AG09309 (cell line): ENCODE measurements at places on chromosomes 1 and 21.

DNA sequence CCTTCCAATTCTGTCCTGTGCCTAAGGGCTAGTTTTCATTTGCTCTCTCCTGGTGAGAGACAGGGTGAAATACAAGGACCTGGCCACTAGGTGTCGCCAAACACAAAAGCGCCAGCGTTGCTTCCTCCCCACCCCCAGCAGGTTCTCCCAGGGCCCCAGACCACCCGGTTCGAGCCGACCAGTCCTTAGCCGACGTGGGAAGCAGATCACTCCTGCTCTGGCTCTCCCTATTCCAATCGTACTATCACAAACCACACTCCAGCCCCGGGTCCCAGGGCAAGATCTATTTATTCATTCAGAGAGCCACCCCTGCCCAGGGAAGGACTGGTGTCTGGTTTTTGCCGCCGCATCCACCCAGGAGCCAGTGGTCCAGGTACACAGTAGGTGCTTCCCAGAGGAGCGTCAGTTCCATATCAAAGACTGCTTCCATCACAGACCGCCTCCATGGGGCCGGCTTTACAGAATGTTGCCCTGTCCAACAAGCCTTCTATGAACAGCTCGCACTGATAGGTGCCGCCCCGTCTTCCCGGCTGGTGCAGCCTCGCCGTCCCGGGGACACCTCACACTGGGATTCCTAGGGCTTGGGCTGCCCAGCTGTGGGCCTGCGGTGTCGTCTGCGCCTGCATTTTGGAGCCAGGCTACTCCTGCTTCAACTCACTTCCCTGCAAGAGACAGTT is 35.0 kb downstream of the CTNNBIP1 start:
- DNase-seq = peak; percentile 16

DNA sequence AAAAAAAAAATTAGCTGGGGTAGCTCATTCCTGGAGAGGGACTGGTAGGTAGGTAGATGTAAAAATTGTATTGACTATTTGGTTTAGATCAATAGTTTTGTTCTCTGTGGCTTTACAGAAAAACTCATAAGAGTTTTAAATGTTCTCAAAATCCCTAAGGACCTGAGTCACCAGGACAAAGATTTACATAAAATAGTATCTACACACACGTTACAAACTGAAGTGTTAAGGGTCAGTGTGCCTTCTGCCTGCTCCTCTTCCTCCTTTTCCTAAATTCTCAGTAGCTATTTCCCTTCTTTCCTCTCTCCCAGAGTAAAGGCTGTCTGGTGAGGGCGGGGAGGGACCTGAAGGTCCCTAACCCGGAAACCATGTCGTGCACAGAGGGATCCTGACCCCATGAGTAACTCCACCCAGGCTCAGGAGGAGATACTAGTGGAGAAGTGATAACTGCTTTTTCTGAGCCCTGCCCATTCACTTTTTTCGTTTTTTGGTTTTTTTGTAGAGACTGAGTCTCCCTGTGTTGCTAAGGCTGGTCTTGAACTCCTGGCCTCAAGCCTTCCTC is 8.1 kb downstream of the PLEKHM2 start:
- DNase-seq = no peak

DNA sequence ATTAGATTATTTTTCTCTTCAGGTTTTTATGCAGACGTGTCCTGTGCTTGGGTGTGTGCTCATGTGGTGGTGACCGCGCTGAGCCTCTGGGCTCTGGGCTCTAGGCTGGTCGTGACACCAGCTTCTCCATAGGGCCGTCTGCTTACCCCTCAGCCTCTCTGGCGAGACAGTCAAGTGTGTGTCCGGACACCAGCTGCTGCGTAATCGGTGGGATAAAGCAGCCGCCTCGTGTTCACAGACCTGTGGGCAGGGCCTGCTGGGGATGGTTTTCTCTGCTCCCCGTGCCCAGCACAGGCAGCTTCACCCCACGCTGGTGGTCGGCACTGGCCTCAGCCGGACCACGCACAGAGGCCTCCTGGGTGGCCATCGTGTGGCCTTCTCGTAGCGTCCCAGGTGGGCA is 33.6 kb upstream of the DIP2A start:
- no peak for DNase-seq

DNA sequence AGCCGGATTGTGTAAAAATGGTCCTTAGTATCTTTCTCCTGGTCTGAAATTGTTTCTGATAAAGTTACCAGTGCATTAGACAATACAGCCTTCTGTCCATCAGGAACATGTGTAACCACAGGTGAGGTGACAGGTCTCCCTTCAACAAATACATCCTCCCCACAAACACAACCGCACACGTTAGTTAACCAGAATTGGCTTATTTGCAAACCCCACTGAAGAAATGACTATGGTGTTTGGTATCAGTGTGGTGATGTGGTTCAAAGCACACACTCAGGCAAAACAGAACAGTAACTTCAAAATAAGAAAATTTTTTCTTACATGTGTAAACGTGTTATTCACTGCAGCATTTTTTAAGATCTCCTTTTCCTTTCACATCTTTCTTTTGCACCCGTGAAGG is 517.2 kb upstream of the NR5A2 start:
- DNase-seq = no peak

DNA sequence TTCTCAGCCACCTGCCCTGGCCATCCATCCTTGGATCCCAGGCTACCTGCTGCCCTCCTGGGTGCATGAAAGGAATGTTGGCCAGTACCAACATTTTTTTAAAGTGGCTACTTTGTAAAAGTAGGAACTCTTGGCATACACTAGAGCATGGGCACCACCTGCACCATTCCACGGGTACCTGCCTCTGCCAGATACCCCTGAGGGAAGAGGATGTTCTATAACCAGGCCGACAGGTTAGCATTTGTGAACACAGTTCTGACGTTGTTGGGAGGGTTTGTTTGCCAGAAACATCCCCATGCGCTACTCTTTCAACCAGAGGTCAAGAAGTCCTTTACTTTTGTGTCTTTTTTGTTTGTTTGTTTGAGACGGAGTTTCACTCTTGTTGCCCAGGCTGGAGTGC is 43.0 kb downstream of the EVA1C start:
- DNase-seq = no peak

- DNase-seq = no peak
These were observed 15.5 kb upstream of the FAM78B start for GRCh38 chr1:166182281-166182680.

DNA sequence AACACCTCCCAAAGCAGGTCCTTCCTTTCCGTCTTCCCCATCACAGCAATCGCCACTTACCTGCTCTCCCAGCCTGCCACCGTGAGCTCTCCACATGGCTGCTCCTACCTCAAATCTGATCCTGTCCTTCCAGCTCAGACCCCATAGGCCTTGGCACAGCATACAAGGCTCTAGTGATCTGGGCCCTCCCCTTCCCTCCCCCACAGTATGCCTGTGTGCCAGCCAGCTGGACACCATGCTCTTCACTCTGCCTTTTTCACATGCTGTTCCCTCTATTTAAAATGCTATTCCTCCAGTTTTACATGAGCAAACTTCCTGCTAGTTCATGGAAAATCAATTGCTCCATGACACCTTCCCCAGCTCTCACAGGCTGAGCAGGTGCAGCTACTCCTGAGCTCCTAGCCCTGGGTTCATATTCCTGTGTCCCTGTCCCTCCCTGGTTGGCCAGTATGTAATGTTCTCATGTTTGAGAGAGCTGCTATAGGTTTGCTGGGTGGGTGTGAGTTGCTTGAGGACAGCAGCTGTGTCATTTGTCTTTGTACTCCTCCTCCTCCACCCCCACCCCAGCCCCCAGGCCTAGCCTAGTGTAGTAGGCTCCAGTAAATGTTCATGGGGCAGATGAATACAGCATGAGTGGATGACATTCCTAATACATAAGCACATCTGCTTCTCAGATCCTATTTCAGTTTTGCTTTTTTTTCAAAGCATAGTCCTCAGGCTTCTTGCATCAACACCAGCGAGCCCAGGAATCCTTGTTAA is 6.3 kb upstream of the TNNT2 start:
- DNase-seq = peak; percentile 71

GRCh38 chr1:224054611-224055010 is 59.3 kb upstream of the FBXO28 start:
- no peak for DNase-seq

GRCh38 chr1:40820911-40821693 is 37.5 kb downstream of the KCNQ4 start:
- DNase-seq = no peak

DNA sequence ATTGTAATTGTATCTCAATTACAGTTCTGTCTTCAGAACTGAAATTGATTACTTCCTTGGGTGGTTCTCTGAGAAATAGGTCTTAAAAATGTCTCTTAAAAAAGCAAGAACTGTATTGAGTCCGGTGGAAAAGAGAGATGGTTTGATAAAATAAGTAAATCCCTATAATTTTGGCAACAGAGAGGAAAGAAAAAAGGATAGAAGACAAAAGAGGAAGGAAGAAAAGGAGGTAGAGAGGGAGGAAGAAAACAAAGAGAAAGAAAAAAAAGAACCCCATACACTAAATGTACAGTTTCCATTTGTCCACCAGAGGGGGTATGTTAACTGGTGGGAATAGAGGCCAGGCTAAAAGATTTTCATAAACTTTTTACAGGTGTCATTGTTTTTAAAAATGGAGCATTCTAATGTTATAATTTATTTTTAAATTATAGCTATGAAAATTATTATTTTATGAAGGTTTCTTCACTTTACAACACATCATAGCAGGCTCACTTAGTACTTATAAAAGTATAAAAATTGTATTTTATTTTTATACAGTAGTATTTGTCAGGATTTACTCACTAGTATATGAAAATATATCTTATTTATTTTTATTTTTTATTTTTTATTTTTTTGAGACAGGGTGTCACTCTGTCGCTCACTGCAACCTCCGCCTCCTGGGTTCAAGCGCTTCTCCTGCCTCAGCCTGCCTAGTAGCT is 2.1 kb upstream of the UBE2T start:
- DNase-seq = no peak

DNA sequence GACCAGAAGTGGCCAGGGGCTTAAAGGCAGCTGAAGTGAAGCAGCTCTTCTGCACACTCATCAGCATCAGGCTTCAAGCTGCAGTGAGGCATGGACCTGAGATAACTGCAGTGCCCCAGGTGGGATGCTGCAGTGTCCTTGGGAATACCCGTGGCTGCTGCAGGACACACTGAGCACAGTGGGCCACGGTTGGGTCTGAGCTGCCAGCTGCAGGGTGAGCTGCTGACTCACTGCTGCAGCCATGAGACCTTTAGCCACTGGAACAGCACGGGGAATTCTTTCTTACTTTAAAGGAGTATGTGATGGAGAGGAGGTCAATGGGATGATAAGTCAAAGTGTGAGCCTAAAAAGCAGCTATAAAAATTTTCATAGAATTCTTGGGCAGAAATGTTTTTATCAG is 102.1 kb downstream of the XCL2 start:
- DNase-seq = no peak

GRCh38 chr1:224162768-224163167 is 20.3 kb upstream of the DEGS1 start:
- no peak for DNase-seq

DNA sequence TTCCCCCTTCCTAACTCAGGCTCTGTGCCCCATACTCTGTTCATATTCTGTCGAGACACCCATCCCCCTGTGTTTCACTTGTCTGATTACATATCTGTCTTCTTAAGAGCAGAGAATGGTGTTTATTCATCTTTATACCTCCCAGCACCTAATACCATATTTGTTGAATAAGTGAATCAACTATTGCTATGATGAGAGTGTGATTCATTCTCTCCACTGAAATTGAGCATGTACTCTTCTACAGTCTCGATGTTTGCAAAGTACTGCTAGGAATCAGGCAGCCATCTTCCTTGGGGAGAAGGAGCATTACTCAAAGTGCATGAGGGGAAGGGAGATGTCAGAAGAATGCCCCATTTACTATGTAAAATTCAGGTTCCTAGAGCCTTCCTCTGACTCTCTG is 27.0 kb downstream of the TBX15 start:
- no peak for DNase-seq

- no peak for DNase-seq
These were observed 36.0 kb downstream of the OVAAL start for GRCh38 chr1:180594723-180595122.

GRCh38 chr1:17329610-17330009 is 21.6 kb downstream of the PADI4 start:
- no peak for DNase-seq

- DNase-seq = no peak
These were observed 569.1 kb downstream of the NPHP4 start for GRCh38 chr1:5423109-5423508.

DNA sequence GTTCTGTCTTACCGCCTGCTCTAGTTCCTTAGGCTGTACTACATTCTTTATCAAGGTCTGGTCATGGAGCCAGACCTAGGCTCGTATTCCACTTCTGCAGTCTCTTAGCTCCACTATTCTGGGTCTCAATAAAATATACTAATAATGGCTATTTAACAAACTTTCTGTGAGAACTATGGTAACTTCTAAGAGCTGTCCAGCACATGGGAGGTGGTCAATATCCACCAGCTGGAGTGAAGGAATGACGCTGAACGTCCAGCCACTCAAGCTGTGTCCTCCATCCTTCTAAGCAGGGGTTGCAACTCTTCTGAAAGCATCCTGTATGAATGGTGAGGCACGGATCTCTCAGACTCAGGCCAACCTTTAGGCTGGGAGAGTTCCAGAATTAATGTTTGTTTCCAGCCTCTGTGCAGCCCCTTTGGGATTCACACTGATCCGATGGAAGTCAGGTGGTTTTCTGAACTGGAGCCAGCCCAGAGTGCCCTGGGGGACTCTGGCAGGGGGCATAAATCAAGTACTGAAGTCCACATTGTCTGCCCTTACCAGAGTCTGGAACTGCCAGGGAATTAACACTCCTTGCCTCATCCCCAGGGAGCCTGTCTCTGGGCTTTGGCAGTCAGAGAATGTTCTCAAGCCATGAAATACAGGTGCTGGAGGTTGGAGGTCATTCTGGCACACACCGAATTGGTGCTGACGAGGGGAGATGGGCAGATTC is 57.4 kb downstream of the BRINP2 start:
- DNase-seq = no peak

GRCh38 chr1:48572646-48573258 is 100.7 kb upstream of the SPATA6 start:
- peak; percentile 2 for DNase-seq

DNA sequence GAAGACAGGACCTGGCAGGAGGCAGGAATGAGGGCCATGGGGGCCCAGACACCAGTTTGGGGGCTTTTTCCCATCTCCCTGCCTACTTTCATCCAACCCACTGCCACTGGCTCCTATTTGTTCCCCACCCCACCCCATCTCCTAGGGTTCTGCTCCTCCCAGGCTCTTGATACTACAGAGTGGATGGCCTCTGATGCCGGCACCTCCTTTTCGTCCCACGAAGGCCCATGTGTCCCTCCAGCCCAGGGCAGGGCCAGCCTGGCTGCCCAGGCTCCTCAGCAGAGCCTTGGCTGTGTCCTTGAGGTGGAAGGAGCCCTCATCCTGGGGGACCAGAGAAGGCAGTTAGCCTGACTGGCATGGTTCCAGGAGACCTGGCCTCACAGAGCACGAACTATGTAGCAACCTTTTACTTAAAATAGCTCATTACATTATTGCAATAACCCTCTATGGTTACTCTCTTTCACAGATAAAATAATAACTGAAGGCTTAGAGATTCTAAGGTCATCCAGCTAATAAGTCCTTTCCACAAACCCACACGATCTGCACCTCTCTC is 3.5 kb downstream of the POMGNT1 start:
- DNase-seq = no peak

GRCh38 chr1:48069662-48070395 is 72.6 kb upstream of the TRABD2B start:
- DNase-seq = no peak

GRCh38 chr1:79133774-79134364 is 127.3 kb upstream of the ADGRL4 start:
- DNase-seq = no peak

GRCh38 chr1:53971718-53972117 is 25.6 kb downstream of the LRRC42 start:
- DNase-seq = no peak
